ENCODE measurements at places on chromosomes 5 and 9. TPM values are rescaled to one million over a fixed set of nuclear protein-coding genes. Genes with fewer than 3 reads are reported as not detected.

GRCh38 chr5:67338421-67338820 is 141.8 kb upstream of the CD180 start:
- no peak overlapping the region for H3K4me3 ChIP-seq
- H3K27me3 ChIP-seq, result no peaks in the 10 kb centered on the region
- DNase-seq, result no peak
- no peak overlapping the region for H3K27ac ChIP-seq

- no peaks in the 10 kb centered on the region for H3K4me1 ChIP-seq
- DNase-seq, result no peak
- H3K36me3 ChIP-seq, result no peaks in the 10 kb centered on the region
Measured at GRCh38 chr5:62212648-62213047, 93.4 kb upstream of the KIF2A start.

DNA sequence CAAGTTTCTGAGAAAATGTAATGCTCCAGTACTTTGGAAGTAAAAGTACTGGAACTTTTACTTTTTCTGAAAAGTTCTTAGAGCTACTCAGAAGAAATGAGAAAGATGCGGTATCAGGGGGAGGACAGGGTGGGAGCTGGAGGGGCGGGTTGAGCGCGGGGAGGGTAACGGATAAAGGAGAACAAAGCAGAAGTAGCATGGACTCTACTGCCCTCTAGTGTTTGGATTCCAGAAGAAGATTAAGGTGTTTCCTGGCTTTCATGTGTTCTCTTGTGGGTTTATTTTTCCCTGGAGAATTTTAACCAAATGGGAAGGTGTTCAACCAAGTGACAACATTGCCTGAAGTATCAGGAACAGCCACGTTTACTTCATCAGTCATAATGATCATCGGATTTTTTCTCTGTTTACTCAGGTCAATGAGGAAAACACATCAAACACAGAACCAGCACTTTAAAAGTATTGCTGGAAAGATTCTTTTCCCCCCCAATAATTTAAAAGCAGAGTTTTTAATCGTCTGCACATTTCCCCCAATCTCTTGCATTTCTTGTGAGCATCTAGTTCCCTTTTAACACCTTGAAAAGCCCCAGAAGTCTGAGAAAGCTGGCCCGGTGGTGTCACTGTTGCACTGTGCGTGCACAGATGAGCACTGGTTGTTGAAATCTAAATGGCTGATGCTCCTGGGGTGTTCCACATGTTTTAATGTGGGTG is 190.6 kb downstream of the MPDZ start:
- H3K27me3 ChIP-seq, result no peaks in the 10 kb centered on the region
- DNase-seq, result peak; percentile 17
- no peaks in the 10 kb centered on the region for H3K4me1 ChIP-seq
- no peak overlapping the region for H3K4me3 ChIP-seq
- H3K27ac ChIP-seq, result no peak overlapping the region
- no peaks in the 10 kb centered on the region for H3K36me3 ChIP-seq

DNA sequence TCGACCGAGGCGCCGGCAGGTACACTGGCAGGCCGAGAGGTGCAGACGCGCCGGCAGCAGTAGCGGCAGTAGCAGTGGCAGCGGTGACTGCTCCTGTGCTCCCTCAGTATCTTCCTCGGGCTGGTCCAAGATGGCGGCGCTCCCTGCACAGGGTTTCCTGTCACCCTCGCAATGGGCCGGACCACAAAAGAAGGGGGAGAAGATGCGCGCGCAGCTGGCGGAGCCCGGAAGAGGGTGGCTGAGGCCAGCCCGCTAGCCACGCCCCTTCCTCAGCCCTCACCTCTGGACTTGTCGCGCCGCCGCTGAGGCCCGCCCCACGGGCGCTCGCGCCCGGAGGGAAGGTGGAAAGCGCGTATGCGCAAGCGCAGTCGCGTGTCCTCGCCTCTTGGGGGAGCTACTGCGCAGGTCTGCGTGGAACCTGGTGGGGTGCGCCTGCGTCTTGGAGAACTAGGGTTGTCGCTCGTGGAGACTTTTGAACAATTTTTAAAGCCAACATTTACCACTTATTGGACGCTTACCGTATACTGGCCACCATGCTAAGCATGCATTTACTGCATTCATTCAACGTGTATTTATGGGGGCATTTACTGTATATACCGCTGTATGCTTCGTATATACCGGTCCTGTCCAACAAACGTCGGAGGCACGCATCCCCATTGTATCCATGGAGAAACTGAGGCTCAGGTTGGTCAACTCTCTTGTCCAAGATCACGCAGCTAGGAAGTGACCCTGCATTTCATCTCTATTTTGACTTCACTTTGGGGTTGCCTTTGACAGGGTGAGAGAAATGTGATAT is at the start of gene RAB14:
Gene RAB14, minus strand, starts transcription at position 132 of the 796 bp plus-strand sequence. CDS start 8,457 bp downstream, outside the sequence.
- peak; percentile 82 for DNase-seq
- peak within 1 kb of the TSS; percentile 92 for H3K27ac ChIP-seq
- H3K4me1 ChIP-seq, result peaks cover 14% of the 10 kb centered on the region
- H3K36me3 ChIP-seq, result peaks cover 2% of the 10 kb centered on the region
- no peaks in the 10 kb centered on the region for H3K27me3 ChIP-seq

GRCh38 chr5:87190687-87191086 is 77.0 kb upstream of the RASA1 start:
- H3K36me3 ChIP-seq, result no peaks in the 10 kb centered on the region
- H3K4me3 ChIP-seq, result no peak overlapping the region
- no peaks in the 10 kb centered on the region for H3K27me3 ChIP-seq
- no peaks in the 10 kb centered on the region for H3K4me1 ChIP-seq
- DNase-seq, result no peak
- H3K27ac ChIP-seq, result no peak overlapping the region

- no peak overlapping the region for H3K27ac ChIP-seq
- no peak for DNase-seq
- H3K27me3 ChIP-seq, result no peaks in the 10 kb centered on the region
- H3K4me3 ChIP-seq, result no peak overlapping the region
Measured at GRCh38 chr5:173513521-173513991, 102.9 kb downstream of the BOD1 start.

DNA sequence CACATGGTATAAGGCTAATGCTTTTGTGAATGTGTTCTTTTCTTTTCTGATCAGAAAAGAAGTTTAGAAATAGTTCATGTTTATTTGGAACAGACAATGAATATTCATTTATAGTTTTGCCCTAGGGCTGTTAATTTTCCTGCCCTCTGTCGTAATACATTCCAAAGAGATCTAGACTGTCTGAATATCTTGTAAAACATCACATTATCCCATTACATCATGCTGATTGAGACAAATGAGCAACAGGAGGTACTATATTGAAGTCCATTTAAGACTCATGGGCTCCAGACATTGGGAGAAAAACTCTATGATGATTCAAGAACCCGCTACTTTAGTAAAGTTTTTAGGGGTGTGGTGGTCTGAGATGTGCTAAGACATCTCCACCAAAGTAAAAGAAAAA is 121.2 kb upstream of the MAP1B start:
- no peak overlapping the region for H3K4me3 ChIP-seq
- H3K27ac ChIP-seq, result no peak overlapping the region
- H3K27me3 ChIP-seq, result no peaks in the 10 kb centered on the region
- no peaks in the 10 kb centered on the region for H3K4me1 ChIP-seq

- 0 out of 2 replicates have a peak, but pooled peaks cover 3% of the 10 kb centered on the region for H3K4me1 ChIP-seq
- no peak overlapping the region for H3K27ac ChIP-seq
- peak; percentile 80 for DNase-seq
Measured at GRCh38 chr5:159451197-159452052, 121.1 kb upstream of the IL12B start.

DNA sequence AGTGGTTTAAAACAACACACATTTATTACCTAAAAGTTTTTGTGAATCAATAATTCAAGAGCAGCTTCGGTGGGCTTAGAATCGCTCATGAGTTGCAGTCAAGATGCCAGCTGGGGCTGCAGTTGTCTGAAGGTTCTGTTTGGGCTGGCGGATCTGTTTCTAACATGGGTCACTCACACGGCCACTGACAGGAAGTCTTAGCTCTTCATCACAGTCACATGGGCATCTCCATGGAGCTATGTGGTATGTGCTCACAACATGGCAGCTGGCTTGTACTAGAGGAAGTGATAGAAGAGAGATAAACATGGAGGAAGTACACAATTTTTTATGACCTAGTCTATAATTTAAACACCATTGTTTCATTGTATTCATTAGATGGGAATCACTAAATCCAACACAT is 11.2 kb downstream of the KLHL9 start:
- no peaks in the 10 kb centered on the region for H3K27me3 ChIP-seq
- no peak overlapping the region for H3K27ac ChIP-seq
- H3K36me3 ChIP-seq, result no peaks in the 10 kb centered on the region
- DNase-seq, result no peak

The CD72 gene
- total RNA-seq, result 0.72 TPM

The NTRK2 gene
- total RNA-seq, result 0.23 TPM

The LRRC19 gene
- not detected for total RNA-seq

The ITK gene
- 0.26 TPM for total RNA-seq

All from Panc1 (cell line).